ENCODE measurements at places on chromosomes 6 and 20. TPM values are rescaled to one million over a fixed set of nuclear protein-coding genes. Genes with fewer than 3 reads are reported as not detected.

The C6orf163 gene
- total RNA-seq: 0.87 TPM

The TGM2 gene
- total RNA-seq: 0.83 TPM

The DTNBP1 gene
- total RNA-seq: 3.7 TPM

The IL17A gene
- 0.03 TPM for total RNA-seq

The PKHD1 gene
- total RNA-seq: 0.14 TPM

The THBD gene
- 1.2 TPM for total RNA-seq

The POU5F1 gene
- total RNA-seq: 4,433 TPM

The DSN1 gene
- total RNA-seq: 44.3 TPM

The SYTL3 gene
- 0.74 TPM for total RNA-seq
